Stimulated activated CD4-positive, alpha-beta T cell treated with anti-CD3 and anti-CD28 coated beads, Interleukin-1b, Interleukin-23, amount 100 ng/mL, for 48 hours (primary cell): ENCODE measurements at places on chromosomes 6 and 20.

DNA sequence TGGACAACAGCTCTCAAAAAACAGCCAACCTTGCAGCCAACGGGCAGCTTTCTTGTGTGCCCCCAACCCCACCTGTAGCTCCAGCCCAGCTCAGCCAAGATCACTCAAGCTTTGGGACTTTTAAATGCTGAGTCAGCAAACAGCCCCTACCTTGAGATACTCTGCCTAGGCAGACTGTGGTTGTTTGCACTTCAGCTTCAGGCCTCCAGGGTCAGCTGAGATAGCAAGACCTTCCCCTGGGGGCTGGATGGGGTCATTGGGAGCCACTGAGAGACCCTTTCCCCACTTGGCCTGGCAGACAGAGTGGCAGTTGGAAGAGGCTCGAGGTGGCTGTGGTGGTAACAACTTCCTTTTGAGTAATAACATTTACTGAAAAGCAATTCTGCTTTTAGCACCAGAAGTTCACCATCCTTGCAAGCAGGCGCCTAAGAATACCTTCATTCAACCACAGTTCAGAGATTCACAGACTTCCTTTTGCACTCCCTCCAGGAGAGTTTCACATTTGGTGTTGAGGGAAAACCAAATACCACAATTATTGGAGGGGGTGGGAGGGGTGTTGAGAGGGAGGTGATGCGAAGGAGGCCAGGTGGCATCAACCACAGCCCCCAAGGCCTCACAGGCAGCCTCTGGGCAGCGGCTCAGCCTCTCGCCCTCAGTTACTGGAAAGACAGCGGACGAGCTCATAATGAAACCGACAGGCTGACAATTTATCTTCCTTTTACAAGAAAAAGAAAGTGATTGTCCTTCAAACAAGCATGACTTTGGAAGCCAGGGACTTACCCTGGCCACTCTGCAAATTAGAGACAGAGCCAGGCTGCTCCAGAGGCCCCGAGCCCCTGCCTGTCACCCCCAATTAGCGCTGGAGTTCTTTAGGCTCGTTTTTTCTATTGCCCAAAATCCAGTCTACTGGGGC is 148.1 kb downstream of the CEBPB start:
- peak; percentile 89 for DNase-seq

DNA sequence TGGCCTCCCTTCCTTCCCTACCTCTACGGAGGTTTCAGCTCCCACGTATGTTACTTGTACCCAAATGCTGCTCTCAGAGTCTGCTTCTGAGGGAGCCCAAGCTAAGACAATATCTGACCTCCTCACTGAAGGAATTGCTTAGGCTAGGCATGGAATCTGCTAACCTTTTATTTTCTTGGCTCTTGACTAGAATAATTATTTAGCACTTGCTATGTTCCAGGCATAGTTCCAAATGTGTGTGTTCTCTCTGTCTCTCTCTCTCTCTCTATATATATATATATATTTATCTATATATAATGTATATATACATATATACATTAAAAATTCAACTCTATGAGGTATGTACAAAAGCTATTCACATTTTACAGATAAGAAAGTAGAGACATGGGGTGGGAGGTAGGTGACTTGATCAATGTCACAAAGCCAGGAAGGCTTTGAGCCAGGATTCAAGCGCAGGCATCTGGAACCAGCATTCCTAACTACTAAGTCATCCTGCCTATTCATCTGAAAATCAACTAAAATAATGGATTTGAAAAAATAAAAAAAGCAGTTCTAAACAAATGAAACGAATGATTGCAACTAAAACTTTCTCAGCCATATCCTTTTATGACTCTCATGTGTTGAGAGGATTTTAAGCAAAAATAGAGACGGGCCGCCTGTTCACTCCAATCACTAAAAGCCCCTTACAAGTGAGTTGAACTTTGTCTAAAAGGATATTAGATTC is 189.7 kb upstream of the JAG1 start:
- no peak for DNase-seq

- no peak for DNase-seq
These were observed 283.2 kb upstream of the FOXQ1 start for GRCh38 chr6:1028723-1029122.

DNA sequence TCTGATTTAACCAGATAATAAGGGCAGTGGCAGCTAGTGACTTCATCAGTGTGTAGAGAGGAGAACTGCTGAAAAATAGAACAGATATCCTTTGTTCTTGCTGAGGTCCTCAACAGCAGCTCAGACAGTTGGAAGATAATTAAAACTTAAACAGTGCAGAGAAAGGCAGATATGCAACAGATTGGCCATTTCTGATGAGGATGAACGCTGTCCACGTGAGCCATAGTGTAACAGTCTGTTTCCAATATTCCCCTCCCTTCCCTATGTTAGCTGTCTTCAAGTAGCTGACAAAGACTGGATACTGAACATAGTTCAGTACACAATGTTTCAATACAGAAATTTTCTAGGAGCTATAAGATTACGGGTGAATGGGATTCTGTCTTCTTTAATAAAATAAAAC is 291.4 kb downstream of the BTBD9 start:
- DNase-seq, result no peak

- no peak for DNase-seq
These were observed 37.2 kb downstream of the SLC22A2 start for GRCh38 chr6:160221423-160221822.

GRCh38 chr20:14576196-14576877 is 238.9 kb upstream of the FLRT3 start:
- no peak for DNase-seq

- no peak for DNase-seq
These were observed 233.5 kb upstream of the AGPAT4 start for GRCh38 chr6:161507375-161507774.

DNA sequence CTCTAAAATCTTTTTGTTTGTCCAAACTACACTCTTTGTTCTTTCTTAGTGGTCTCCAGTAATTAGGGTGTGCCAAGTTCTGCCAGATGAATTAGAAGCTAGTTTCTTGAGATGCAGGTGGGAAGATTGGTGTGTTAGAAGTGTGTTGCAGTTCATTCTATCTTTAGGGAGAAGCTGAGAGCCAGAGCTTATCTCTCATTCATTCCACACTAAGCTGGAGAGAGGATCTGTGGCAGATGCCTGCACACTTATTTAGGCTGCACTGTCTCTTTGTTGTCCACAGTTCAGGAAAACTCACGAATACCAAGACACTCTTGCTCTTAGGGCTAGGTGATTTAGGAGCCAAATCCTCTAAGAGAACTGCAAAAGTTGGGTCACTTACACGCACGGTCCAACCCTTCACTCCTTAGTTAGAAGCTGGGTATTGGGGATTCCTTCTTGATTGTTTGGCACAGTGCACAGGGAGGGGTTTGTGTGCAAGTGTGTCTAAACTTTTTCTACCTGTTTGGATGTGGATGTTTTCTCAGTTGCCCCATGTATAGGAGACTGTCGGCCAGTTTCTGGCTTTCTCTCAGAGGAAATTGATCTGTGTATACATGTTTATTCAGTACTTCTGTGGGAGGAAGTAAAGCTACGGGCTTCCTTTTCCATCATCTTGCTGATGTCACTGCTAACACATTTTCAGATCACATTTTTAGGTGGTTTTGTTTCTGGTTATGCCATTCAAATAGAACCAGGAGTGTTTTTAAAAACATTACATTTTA is 49.5 kb downstream of the SMAP1 start:
- DNase-seq, result no peak

DNA sequence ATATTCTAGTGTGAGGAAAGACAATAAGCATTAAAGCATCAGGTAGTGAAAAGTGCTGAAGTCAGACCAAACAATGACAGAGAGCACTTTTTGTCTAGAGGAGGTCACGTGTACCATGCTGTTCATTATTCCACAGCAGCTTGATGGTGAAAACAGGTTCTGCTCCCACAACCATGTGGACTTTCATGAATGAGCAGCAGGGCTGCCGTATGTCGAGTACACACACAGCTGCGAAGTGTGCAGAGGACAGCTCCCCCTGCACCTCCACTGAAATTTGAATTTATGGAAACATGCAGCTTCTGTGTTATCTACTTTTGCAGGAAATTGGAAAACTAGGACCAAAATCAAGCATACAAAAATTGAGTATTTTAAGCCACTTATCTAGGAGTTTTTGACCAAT is 85.3 kb downstream of the MAP7 start:
- DNase-seq, result no peak

DNA sequence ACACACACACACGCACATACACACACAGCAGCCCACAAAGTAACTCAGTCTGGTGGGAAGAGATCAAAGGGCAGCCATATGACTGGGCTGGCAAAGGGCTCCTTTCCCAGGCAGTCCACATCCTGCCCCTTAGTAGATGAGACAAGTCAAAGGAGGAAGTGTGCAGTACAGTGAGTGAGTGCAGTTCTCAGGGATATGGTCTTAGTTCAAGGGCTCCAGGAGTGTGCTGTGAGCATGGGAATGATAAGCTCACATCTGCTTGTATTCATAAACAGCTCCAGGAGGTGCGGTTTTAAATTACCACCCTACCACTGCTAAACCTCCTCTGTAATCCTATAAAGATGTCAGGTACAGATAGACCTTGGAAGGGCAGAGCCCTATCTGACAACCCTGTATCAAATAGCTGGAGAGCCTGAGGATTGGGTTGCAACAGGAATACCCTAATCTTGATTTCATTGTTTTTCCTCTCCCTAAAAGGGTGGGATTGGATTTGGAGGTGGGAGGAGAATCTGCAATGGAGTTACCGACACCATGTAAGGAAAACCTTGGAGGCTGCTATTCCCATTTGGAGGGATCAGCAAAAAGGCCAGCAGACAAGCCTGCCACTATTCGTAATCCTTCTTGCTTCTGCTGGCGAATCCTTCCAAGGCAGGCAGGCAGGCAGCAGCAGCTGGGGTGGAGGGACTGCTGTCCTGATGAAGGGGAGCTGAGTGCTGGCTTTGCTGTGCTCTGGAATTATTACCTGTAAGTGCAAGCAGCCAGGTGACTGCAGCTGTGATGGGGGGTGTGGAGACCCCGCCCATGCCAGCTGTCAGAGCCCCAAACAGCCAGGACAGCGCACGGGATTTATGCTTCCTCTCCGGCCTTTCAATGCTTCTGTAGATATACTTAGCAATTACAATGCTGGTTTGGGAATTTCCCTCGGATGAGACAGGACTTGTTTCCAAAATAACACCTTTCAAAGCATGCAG is 342.7 kb downstream of the PRL start:
- no peak for DNase-seq

GRCh38 chr20:920311-920710 is 4.2 kb upstream of the ANGPT4 start:
- no peak for DNase-seq

DNA sequence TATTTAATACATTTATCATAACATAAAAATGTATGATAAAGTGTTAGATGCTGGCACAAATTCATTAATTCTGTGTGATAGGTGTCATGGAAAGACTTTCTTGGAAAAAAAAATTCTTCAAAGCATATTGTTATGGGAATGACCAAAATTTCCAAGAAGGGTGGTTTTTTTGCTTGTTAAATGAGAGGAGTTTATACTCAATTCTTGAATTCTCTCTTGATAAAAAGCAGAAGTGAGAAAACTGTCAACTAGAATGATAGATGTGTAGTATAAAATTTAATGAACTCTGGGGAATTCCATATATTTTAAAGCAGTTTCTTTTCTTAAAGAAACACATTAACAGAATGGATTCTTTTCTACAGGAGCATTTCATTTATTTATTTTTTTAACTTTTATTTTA is 62.0 kb upstream of the SNAP91 start:
- DNase-seq, result no peak

GRCh38 chr6:13098793-13099570 is 229.4 kb downstream of the TBC1D7 start:
- no peak for DNase-seq

GRCh38 chr6:107413966-107414645 is 45.3 kb downstream of the PDSS2 start:
- no peak for DNase-seq

- DNase-seq, result peak; percentile 12
These were observed 1.1 kb downstream of the SOX4 start for GRCh38 chr6:21594416-21595281.

GRCh38 chr6:26427451-26427809 is 12.9 kb upstream of the BTN3A3 start:
- no peak for DNase-seq

DNA sequence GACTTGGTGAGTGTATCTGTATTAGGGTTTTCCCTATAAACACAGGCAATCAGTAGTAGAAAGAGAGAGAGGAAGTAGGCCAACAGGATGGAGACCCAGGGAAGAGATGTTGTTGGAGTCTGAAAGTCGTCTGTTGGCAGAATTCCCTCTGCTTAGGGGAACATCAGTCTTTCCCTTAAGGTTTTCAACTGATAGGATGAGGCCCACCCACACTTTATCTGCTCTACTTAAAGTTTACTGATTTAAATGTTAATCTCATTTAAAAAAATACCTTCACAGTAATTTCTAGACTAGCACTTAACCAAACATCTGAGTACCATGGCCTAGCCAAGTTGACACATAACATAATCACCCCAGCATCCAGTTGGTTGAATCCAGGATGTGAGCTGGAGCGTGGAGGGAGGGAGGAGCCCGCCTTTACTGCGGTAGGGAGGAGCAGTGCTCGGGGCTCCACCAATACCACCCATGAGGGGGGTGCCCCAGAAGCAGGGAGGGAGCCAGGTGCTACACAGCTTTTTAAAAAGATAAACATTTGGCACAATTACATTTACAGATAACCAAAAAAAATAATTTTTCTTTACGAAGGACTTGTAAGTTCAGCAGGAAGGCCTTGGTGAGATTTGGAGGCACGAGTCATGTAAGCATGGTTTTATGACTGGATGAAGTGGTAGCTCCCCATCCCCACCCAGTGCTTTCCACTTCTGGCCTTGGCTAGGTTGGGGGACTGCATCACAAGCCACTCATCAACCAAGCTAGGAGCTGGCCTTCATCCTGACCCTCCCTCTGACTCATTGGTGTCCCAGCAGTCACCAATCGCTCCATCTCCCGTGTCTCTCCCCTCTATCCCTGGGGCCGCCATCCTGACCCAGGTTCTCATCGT is 18.4 kb upstream of the SNX9 start:
- DNase-seq, result peak; percentile 52

DNA sequence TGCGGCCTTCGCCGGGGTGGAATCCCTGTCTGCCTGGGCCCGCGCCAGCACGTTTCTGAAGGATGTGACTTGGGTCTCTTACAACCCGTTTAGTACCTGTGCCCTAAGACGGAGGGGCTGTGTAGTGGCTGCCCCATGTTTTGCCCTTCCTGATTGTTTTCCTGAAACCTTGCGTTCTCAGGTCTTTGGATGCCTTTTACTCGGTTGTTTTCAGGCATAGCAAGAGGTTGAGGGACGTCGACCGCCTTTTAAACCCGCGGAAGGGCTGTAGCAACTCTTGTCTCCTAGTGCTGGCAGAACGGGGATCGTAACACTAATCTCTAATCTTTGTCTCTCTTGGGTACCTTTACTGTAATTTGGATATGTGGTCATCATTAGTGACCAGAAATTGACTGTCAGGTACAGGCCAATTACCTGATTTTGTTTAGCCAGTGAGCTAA is 706 bp upstream of the NANP start:
- DNase-seq, result no peak

DNA sequence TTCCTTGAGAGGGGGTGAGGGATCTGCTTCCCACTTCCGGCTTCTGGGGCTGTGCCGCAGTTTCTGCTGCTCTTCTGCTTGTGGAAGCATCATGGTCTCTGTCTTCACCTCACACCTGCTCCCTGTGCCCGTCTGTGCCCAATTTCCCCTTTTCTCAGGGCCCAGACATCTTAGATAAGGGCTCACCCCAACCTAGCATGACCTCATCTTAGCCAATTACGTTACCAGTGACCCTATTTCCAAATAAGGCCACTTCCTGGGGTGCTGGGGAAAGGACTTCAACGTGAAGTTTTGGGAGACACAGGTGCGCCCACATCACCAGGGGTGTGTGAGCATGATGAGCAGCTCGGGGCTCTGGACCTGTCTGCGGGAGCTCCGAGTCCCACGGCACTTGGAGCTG is 20.7 kb upstream of the RBBP8NL start:
- no peak for DNase-seq
